Activated CD8-positive, alpha-beta memory T cell treated with anti-CD3 and anti-CD28 coated beads for 1 hour (primary cell): ENCODE measurements at places on chromosomes 4 and X.

DNA sequence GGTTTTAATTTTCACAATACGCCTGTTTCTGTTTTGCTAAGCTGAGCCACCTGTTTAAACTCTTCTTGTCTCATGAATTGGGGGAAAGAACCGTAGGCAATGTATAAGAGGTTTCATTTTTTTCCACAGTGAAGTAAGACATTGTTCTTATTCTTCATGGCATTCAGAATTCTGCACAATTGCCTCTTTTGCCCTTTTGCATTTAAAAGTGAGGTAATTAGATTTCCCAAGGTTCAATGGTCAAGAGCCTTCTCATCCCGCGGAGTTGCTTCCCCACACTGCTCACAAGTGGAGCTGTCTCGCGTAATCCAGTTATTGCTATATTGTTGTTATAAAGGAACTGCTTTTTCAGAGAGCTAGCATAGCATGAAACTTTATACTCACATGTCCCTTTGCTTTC lies 90.9 kb upstream of the SPRY1 start:
- DNase-seq: no peak

- no peak for DNase-seq
Observed at GRCh38 chr4:2058264-2059045, 672 bp upstream of the NAT8L start.

- no peak for DNase-seq
Observed at GRCh38 chr4:134024251-134024650, 177.3 kb downstream of the PABPC4L start.

DNA sequence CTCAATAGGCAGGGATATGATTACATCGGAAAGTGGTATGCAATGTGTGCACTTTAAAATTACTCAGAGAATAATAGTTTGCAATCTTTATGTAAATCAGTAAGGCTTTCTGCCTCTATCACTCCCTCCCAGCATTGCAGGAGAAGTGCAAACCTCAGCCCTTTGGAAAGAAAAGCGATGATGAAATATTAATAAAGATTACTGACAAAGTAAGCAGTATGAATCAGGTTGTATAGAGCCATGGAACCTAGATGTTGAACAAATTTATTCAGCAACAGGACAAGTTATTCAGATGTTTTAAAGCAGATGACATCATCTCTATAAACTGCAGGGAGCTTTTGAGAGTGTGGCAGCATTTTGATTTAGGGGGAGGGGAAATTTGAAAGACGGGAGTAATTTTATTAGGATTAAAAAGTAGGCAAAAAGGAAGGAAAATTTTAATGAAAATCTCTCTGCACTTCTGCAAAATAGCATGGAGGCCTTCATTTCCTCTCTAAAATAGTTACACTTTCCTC lies 631.7 kb upstream of the GRIA3 start:
- DNase-seq: no peak

GRCh38 chr4:26126143-26126718 lies 194.6 kb upstream of the RBPJ start:
- no peak for DNase-seq

GRCh38 chr4:123014038-123014437 lies 91.6 kb upstream of the NUDT6 start:
- DNase-seq: no peak

DNA sequence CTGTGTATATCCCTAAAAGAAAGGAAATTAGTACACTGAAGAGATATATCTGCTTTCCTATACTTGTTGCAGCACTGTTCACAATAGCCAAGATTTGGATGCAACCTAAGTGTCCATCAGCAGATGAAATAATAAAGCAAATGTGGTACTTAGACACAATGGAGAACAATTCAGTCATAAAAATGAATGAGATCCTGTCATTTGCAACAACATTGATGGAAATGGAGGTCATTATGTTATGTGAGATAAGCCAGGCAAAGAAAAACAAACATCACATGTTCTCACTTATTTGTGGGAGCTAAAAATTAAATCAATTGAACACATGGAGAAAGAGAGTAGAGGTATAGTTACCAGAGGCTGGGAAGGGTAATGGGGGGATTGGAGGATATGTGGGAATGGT lies 611.9 kb downstream of the STPG2 start:
- DNase-seq: no peak

GRCh38 chr4:98728433-98728832 lies 70.0 kb upstream of the TSPAN5 start:
- no peak for DNase-seq

DNA sequence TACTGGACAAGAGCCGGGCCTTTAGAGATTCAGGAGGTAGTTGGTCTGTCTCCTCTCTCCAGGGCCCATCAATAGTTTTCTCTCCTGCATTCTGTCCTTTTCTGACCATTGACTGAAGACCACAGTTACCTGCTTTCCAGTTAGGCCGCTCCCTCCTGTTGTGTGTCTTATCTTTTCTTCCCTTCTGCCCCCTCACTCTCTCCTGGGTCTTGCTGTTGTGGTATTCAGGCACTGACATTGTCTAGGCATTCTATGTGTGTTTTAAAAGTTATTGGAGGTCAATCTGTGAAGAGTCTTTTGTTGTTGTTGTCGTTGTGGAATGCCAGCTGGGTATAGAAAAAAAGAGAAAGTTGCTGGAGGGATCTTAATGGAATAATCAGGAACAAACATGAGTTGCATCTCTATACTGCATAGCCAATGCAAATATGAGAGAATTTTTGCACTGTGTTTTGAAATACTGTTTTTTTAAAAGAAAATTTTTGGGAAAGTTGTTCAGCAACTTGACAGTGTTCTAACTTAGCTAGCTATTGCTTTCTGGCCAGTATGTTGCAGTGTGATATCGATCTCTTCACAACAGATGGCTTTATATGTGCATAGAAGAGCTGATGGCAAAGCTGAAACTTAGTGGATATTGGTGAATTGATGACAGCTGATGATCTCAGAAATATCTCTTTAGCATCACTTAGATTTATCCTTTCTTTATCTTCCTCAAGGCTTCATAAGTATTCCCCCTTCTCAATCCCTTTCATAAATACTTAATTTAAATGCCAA lies 240.7 kb downstream of the C4orf33 start:
- no peak for DNase-seq

- DNase-seq: no peak
Observed at GRCh38 chr4:1794809-1795298, 1.8 kb downstream of the FGFR3 start.

DNA sequence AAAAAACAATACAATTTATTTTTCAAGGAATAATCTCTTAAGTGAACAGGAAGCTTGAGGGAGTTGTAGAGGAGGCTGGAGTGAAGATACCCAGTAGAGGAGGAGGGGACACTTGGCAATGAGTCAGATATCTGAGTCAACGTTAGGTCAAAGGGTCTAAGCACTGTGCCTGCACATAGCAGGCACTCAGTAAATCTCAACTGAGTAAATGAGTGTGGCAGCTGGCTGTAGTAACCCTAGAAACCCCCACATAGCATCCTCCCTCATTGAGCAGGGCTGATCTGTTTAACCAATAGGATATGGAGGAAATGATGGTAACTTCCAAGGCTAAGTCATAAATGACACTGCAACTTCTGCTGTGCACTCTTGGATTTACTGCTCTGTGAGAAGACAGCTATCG lies 186.0 kb upstream of the FAM241A start:
- DNase-seq: no peak

- no peak for DNase-seq
Observed at GRCh38 chr4:152063621-152064240, 302.9 kb upstream of the GATB start.

DNA sequence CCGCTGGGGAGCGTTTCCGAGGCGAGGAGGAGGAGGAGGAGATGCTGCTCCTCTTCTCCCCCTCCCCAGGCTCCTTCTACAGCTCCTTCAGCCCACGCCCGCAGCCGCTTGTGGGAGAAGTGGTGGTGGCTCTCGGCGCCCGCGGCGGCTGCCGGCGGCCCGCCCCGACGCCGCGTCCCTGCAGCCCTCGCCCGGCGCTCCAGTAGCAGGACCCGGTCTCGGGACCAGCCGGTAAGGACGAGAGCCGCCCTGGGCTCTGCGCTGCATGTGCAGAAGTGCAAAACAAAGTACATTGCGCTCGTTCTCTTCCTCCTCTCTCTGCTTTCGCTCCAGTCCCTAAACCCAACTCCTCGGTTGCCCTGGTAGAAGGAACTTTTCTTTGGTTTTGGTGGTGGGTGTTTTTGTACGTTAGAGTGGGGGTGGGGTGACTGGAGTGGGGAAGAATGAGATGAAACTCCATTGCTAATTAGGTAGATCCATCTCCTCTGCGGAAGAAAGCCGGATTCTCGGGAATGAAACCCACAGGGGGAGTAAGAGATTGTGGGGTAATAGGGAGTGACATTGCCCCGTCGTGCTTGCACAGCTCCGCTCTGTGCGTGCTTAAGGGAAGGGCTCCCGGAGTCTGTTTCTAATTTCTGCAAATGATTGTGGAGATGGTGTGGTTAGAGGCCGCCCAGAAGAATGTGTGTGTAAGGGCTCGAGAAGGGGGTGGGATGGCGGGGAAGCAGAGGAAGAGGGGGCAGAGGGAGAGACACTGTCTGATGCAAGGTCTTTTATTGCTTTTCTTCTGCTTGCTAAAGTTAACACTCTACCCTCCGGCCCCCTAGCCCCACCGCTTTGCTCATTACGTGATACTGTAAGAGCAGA lies 677 bp downstream of the PTPN13 start:
- no peak for DNase-seq

- DNase-seq: no peak
Observed at GRCh38 chr4:42237010-42237409, 84.6 kb upstream of the BEND4 start.

- no peak for DNase-seq
Observed at GRCh38 chr4:138689187-138689586, 326.4 kb upstream of the NOCT start.

DNA sequence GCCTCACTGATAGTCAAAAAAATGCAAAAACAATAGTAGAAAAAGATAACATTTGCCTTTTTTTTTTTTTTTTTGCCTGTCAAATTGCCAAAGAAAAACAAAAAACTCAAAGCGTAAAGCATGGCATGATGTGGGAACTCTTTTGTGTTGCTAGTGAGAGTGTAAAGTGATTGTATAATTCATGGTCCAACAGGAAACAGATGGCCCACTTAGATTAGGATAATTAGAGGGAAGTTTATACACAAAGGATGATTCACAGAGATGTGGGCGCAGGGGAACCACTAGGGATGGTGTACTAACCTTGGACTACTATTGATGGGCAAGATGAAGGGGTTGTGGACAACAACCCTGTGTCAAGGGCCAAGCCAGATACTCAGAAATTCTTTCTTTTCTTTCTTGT lies 16.4 kb downstream of the MCUB start:
- no peak for DNase-seq

DNA sequence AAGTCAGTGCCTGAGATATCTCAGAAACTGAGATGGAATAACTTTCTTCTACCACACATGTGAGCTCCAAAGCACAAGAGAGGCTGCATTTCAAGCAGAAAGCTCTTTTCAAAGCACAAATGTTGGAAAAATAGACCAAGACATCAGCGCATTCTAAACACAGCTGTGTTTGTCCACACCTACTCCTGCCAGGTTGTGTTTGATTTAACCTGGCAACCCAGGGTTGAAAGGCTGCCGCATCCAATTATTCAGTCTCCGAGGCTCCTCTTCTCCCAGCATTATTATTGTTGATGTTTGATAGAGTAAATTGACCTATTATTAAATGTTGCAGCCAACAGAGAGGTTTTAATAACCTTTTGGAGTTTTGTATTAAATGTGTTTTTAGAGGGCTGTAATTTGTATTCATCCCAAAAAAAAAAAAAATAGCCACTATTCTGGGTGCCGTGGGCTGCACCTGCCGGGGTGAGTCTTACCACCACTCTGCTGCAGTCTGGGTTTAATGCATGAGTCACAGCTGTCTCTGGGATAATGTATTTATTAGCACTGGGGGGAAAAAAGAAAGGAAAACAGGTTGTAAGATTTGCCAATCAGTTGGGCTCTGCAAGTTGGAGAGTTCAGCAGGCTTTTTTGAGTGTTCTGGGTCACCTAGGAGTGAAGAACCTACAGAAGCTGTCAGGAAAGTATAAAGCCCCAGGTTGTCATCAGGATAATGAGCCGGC lies 105.2 kb upstream of the NOCT start:
- no peak for DNase-seq

DNA sequence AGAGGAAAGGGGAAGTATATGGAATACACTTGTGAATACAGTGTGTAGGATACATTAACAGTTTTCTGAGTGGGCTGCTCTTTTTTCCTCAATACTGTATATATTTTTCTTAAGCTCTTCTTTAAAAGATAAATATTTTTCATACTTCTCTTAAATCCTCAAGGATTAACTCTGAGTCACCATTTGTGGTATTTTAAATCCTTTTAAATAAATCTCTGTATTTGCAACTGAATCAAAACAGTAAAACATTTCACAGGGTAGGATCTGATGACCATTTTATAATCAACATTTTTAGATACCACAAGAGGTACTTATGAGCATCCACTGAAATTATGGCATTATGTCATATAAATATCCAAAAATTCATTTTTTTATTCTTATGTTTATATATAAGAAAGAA lies 87.6 kb downstream of the GAB1 start:
- DNase-seq: no peak

GRCh38 chrX:100710816-100711215 lies 21.1 kb downstream of the SYTL4 start:
- no peak for DNase-seq

DNA sequence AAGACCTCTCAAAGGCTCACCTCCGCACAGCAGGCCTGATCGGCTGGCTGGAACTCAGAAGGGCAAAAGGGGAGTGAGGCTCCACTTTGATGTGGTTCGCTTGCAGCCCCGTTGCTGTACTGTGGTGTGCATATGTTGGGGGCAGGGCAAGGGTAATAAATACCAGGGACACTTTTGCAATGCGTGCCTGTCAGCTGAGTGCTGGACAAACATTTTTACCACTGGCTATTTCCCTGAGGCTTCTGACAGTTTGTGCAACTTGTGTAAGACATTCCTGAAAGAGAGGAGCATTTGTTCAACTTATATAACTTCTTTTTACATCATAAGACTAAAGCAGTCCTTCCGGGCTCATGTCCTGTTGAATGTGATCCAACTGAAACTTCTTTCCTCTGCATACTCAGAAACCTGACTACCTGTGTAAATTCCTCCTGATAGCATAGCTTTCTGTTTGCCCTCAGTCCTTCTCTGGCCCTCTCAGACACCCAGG lies 82.3 kb downstream of the SPRY1 start:
- DNase-seq: no peak

DNA sequence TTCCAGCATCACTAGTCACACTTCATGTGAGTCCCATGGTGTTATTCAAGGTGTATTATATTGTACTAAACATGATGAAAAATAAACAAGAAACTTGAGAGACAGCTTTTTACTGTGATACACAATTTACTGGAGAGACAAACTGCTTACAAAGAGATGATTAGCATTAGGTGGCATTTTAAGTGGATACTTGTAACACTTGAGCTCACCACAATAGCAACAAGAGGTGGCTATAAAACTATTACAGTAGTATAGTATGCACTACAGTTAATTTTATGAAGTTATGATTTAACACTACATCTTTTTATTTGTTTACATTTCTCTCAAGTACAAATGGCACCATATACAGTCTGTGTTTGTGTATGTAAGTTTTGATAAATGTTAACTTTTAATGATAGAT lies 246.6 kb downstream of the PARM1 start:
- no peak for DNase-seq

- DNase-seq: no peak
Observed at GRCh38 chrX:72203421-72203820, 21.9 kb downstream of the PIN4 start.
